GM23338 (cell line): ENCODE measurements at places on chromosomes 2 and 18.

- DNase-seq, result no peak
These were observed 23.3 kb downstream of the GNLY start for GRCh38 chr2:85717308-85718008.

DNA sequence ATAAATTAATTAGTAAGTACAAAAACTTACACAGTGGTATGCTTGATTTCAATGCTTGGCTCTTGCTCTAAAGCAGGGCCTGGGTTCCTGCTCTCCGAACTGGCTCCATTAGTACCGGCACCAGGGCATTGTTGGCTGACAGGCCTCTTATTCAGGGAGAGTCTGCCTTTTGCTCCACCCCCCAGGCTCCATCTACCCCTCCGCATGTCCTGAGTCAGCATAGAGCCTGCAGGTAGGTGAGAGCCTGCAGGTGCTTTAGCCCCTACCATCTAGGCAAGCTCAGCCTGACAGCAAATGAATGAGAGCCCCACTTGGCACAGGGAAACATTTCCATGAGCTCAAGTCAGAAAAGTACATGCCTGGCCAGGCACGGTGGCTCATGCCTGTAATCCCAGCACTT, 35.1 kb upstream of the EFHD1 start:
- DNase-seq, result no peak

DNA sequence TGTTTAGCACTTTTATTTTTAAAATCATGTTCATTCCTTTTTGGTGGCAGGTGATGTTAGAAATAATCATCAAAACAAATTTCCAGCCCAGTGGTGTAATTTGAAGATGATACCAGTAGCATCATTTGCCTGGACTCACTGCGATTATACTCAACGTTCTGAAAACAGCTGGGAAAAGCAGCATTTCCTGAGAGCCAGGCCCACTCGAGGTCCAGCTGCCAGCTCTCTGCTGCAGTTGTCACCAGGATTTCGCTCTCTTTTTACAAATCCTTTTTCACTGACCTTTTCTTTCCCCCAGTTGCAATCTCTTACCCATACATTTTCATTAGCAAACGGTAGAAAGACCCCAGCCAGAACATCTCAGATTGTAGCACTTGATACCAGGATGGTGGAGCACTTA, 110.6 kb upstream of the LYPD1 start:
- DNase-seq, result no peak

GRCh38 chr2:7476371-7476770, 559.2 kb downstream of the RNF144A start:
- DNase-seq, result no peak

DNA sequence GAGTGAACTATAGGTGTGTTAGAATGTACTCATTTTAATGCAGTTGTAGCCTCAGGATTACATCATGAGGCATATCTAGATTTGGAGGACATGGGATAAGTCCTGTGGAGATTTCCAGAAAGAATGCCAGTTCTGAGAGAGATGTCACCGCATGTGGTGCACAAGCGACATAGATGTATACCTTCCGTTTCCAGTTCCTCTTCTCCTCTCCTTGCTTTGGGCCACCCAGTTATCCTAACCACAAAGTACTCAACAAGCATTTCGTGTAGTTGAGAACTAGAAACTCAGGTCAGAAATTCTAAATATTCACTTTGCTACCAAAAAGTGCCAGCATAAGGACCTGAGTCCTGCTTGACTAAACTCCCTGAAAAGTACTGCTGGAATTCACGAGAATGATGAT, 66.5 kb downstream of the KCTD18 start:
- no peak for DNase-seq

DNA sequence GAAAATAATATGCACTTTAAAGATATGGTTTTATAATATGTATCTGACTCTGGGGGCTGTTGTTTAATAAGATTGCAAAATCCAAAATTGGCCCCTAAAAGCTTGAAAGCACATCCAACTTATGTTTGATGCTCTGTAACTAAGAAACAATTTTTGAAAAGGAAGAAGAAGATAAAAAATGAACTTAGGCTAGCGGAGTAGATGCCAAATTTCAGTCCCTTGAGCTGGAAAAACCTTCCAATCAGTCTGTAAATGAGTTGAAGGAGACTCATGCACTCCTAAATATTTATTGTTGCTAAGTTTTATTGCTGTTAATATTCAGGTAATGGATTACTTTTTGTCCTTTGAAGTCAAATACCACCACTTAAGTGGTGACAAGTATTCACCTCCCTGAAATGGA, 465.0 kb downstream of the ZEB2 start:
- no peak for DNase-seq

- no peak for DNase-seq
These were observed 190.3 kb downstream of the ARL4C start for GRCh38 chr2:234306426-234307173.

DNA sequence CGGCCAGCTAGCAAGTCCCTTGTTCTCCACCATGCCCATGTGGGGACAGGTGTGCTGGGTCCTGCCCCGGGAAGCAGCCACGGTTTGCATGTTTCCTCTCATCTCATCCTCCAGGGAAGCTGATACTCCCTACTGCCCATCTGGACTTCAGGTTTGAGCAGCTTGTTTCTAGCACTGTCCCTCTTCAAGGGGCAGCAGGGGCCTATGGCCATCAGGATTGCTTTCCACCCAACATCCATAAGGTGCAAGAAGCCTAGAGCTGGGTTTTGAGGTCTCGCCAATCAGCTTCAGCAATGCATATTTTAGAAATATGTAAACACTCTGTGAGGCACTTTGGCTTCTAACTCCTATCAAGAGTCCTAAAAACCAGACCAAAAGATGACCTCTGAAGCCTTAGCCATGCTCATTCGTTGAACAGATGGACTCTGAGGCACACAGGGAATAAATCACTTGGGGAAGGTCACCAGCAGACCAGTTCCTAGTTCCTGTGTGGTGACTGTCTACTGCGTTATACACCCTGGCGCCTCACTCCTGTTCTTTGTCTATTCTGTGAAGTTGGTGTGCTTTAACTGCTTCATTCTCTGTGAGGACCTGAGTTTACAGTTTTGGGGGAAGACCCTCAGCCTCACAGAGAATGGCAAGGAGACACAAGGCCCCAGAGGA, 192.6 kb upstream of the TWIST2 start:
- no peak for DNase-seq

- DNase-seq, result no peak
These were observed 1.7 kb upstream of the CLUL1 start for GRCh38 chr18:595068-595467.

- peak; percentile 84 for DNase-seq
These were observed at the start of gene NPPC for GRCh38 chr2:231926180-231926741. Gene NPPC, minus strand, starts transcription at chr2:231926396. Its CDS starts 147 bp downstream, at chr2:231926249.

- DNase-seq, result no peak
These were observed 130.6 kb downstream of the FMNL2 start for GRCh38 chr2:152465541-152465940.

- no peak for DNase-seq
These were observed 101.5 kb downstream of the ZNF532 start for GRCh38 chr18:58966005-58966677.

DNA sequence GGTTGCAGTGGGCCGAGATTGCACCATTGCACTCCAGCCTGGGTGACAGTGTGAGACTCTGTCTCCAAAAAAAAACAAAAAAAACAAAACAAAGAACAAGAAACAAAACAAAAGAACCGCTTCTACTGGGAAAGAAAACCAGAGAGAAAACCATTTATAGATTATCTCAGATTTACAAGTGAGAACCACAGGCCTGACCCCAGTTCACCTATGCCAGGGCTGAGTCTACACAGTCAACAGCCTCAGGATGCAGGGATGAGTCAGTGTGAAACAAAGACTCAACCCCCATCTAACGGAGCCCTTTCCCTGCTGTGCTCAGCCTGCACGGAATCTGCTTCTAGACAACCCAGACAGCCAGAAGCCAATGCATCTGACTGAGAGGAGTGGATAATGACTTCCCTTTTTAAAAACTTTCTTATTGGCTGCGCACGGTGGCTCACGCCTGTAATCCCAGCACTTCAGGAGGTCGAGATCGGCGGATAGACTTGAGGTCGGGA, 25.5 kb upstream of the YWHAQ start:
- DNase-seq, result no peak

DNA sequence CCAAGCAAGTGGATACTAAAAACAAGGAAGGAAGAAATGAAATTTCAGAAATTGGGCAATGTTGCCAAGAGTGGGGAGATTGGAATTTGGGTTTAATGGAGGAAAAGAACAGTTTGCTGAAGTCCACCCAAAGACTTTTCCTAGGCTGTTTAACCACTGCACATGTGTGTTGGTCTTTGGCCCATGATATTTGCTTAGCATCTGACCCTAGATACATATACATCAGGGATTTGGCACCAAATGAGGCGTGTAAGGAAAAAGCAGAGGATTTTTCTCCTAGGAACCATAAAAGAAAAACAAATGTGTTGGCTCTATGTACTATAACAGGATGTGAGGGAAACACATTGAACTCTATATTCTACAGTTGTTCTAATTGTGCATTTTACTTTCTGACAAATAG, 80.7 kb upstream of the CD28 start:
- no peak for DNase-seq

DNA sequence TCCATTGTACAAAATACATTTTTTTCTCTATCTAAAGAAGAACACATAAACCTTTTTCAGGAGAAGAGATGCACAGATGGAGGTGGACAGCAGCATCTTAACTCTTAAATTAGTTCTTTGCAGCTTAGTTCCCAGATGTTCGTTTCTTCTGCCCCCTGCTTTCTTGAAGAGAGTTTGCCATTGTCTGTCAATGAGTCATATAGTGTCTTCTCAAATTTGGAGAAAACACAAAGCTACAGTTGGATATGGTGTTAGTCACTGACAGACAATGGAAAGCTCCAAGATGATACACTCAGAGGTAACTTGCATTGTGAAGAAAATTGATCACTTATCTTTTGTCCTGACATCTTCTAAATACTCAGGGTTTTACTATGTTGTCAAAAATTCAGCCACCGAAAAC, 48.8 kb upstream of the TMEFF2 start:
- DNase-seq, result no peak

GRCh38 chr2:71102981-71103681, 26.9 kb downstream of the MCEE start:
- peak; percentile 59 for DNase-seq

GRCh38 chr18:31819106-31819924, 58.6 kb upstream of the SLC25A52 start:
- peak; percentile 92 for DNase-seq

- no peak for DNase-seq
These were observed 221.8 kb downstream of the ANAPC1 start for GRCh38 chr2:111662039-111662770.

DNA sequence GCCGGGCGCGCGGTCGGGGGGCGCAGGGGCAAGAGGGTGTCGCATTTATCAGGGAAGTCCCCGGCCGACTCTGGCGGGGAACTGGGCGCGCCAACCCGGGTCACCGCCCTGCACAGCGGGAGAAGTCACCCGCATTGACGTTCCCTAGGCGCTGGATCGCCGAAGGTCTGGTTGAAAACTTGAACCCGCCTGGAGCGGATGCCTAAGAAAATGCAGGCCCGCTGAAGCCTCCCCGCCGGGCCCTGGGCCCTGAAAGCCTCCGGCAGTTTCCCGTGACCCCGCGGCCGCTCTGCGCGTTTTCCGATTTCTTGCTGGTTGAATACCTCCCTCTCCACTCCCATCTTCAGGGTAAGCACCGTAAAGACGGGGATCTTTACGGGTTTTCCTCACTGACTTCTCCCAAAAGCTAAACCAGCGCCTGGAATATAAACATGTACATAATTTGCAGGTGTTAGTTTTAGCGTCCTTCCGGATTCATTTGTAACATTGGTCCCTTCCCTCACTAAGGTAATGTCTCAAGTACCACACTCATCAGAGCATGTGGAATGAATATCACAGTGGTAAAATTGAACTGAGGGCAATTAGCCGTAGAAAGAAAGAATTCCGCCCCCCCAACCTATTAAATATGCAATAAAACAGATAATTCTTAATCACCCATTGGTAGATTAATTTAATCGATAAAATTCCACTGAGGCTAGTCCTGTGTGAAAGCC, 675 bp upstream of the SPIRE1 start:
- peak; percentile 82 for DNase-seq

DNA sequence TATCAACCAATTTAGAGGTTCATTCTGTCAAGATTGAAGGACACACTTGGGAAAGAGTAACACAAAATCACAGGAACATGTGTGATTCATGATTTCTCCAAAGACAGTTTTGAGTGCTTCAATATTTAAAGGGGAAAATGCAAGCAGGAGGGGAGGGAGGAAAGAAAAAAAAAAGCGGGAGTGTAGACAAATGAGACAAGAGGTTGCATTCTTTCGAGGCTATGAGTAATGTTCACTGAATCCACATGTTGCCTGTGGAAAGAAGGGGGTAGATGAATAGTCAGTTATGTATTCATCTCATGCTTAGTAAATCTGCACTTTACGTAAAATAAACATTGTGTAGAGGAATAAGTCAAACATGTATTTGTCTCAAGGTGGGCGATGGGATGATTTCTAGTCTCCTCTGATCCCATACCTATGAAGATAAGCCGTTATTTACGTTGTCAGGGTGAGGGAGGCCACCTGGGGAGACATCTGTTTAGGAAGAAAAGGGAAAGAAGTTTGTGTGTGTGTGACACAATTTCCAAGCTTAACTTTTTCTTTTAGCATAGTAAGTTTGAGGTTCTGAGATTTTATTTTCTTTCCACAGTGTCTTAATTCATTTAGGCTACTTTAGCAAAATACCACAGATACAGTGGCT, 211.0 kb upstream of the ZC3H15 start:
- peak; percentile 41 for DNase-seq

DNA sequence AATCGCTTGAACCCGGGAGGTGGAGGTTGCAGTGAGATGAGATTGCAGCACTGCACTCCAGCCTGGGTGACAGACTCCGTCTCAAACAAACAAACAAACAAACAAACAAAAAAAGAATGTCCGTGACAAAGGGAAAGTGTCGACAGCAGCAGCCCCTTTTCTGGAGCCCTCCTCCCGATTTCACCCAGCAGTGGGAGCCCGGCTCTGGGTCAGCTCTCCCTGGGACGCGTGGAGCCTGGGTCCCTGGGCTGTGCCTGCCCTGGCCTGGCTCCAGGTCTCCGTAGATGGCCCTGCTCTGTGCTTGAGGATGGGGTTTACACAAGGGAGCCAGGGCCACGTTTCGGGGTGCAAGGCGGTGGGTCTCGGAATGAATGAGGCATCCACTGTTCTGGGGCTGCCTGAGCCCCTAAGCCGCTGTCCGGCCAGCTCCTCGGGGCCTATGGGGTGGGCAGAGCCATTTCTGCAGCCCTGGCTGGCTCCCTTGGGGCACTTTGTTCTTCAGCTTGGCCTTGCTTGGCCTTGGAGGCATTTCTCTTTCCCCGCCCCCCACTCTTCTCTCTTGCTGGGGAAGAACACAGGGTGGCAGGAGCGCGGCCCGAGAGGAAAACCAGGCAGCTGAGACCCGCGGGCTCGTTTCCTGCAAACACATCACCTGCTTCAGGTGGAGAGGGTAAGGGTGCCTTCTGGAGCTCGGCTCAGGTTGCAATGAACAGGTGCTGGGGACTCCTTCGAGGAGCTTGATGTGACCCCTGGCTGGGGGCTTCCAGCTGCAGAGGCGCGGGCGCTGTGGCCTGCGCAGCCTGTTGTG, 29.1 kb downstream of the RTP5 start:
- no peak for DNase-seq

DNA sequence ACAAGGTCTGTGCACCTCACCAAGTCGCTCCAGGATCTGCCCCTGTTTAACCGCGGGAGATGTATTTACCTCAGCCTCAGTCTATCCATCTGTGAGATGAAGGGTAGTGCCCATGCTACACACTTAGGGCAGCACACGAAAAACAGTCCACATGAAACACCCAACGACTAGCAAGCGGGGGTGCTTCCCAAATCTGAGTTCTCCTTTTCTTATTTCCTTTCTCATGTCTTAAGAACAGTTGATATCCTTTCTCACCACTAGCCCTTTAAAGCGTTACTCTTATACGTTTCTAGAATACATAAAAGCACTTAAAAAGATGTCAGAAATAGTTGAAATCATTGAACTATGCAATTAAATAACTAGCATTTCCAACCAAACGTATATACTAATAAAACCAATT, 207.3 kb upstream of the PXDN start:
- DNase-seq, result no peak

- DNase-seq, result no peak
These were observed 25.9 kb downstream of the COL5A2 start for GRCh38 chr2:189153619-189154018.
